ENCODE measurements at places on chromosomes 13 and 19. TPM values are rescaled to one million over a fixed set of nuclear protein-coding genes. Genes with fewer than 3 reads are reported as not detected.

CEBPG gene
- polyA plus RNA-seq, result 23.7 TPM

CRX gene
- not detected for polyA plus RNA-seq

MUC16 gene
- 0.16 TPM for polyA plus RNA-seq

FAM187B gene
- not detected for polyA plus RNA-seq

AP1M2 gene
- polyA plus RNA-seq, result 53.9 TPM

SSC5D gene
- 1.9 TPM for polyA plus RNA-seq

GRK1 gene
- 0.11 TPM for polyA plus RNA-seq

SPACA4 gene
- polyA plus RNA-seq, result 0.26 TPM

SLC25A15 gene
- polyA plus RNA-seq, result 18.1 TPM

GPC5 gene
- polyA plus RNA-seq, result 3.1 TPM

FAM216B gene
- polyA plus RNA-seq, result 0.05 TPM

MBD3L2 gene
- polyA plus RNA-seq, result not detected

LGALS4 gene
- polyA plus RNA-seq, result 1.1 TPM

- no peak for DNase-seq
Measured at GRCh38 chr13:52399708-52400107, 6.3 kb downstream of the THSD1 start.

GRCh38 chr13:28750187-28751045, 31.6 kb upstream of the SLC46A3 start:
- no peak for DNase-seq

DNA sequence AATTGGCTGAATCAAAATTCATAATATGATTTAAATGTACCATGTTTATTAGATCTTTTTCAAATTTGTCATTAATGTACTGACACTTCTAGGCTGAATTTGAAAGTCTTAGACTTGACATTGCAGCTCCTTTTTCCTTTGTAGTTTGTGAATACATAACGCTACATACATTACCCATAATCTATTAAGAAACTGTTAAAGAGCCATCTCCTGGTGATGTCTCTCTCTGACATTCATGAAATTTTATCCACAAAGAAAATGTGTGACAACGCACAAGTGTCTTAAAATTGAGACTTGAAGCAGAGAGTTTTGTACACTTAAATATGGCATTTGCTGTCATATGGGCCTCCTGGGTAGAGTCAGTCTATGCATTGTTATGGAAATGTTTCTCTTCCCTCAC, 320.2 kb upstream of the ARGLU1 start:
- DNase-seq, result no peak

DNA sequence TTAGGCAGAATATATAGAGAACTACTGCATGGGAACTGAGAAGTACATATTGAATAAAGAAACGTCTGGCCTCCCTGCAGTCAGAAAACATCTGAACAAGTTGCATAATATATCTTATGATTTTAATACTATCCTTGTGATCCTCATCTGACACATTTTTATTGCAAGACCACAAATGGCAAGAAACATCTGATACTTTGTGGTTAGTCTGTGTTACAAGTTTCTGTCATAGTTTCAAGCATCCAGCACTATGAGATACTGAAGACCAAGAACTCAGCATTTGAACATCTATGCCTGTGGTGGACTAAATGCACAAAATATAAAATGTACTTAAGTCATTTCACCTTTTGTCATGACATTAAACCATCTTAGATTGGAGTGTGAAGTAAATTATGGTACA, 1175.8 kb upstream of the MIR17HG start:
- no peak for DNase-seq

DNA sequence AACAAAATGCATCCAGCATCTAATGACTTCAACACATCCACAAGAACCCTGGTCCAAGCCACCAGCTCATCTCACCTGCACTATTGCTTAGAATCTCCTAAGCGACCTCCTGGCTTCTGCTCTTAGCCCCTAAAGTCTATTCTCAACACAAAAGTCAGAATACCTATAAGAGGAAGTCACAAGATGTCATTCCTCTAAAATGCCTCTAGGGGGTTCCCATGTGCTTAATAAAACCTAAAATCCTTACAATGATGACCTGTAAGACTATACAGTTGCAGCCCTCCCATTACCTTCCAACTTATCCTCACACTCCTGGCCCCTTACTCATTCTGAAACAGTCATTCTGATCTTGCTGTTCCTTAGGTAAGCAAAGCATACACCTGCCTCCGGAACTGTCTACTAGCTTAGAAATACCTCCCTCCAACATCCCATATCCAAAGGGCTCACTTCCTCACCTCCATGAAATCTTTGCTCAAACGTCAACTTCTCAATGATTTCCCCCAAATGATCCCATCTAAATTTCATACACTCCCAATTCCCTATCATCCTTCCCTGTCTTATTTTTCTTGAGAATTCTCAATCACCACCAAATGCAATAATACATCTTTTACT, 10.0 kb downstream of the ATP7B start:
- DNase-seq, result no peak

DNA sequence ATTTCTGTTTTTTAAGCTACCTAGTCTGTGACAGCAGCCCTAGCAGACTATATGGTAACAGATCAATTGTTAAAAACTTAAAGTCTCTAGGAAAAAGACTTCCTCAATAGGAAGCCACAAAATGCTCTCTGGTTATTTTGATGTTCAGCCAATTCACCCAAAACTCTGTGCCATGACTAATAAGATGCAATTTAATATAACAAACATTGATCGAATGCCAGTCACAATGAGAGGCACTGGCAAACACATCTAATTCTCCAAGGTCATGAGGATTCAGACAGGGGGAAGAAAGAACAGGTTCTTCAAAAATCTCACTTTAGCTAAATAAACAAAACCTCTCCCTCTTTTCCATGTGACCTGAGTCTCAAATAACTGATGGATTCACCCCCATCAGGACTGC, 107.5 kb downstream of the SUCLA2 start:
- DNase-seq, result no peak

- no peak for DNase-seq
Measured at GRCh38 chr19:45489216-45489855, 7.5 kb downstream of the RTN2 start.

GRCh38 chr13:52194184-52194868, 34.9 kb upstream of the NEK3 start:
- peak; percentile 75 for DNase-seq

- DNase-seq, result no peak
Measured at GRCh38 chr13:48977973-48978372, 2.3 kb downstream of the FNDC3A start.

DNA sequence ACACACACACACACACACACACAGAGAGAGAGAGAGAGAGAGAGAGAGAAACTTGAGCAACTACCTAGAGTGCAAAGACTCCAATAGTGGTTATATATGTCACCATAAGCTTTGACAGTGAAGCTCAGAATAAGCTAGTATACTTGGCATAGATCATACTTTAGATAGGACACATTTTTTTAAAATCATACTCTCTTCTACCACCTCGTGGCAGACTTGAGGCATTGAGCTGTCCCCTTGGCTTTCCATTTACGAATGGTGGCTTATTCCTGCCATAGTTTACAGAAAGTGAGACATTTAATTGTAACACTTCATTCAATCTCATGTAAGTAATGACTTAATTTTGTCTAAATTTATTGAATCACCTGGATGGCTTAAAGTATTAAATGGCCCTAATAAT, 108.2 kb downstream of the EDNRB start:
- DNase-seq, result no peak

DNA sequence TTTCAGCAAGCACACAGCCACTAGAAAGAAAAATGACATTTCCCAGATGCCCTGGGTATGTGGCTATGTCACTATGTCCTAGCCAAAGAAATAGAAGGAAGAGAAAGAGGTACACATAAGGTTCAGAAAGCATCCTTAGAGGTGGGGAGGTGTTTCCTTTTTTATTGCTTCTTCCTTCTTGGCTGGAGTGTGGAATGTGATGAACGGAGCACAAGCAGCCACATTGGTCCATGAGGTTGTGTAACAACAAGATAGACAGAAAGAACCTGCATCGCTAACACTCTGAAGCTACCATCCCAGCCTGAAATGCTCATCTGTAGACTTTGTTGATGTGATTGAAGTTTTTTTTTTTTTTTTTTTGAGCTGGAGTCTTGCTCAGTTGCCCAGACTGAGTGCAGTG, 6.7 kb downstream of the SLC25A23 start:
- DNase-seq, result no peak

- no peak for DNase-seq
Measured at GRCh38 chr13:39602277-39602613, 748 bp downstream of the LHFPL6 start.

DNA sequence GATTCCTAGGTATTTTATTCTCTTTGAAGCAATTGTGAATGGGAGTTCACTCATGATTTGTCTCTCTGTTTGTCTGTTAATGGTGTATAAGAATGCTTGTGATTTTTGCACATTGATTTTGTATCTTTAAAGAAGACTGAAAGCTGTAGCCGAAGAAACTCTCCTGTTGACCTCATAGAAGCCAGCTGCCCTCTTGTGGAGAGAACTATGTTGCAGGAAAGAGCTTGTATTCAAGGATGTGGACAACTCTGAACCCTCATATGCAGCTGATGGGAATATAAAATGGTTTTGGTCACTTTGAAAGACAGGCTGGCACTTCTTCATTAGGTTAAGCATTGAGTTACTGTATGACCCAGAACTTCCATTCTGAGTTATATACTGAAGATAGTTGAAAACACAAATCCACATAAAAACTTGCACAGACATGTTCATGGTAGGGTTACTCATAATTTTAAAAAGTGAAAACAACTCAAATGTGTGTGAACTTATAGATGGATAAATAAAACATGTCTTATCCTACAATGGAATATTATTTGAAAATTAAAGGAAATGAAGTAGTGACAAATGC, 65.8 kb upstream of the SLITRK6 start:
- no peak for DNase-seq

- peak; percentile 17 for DNase-seq
Measured at GRCh38 chr13:49995625-49996101, 1.2 kb upstream of the TRIM13 start.

- DNase-seq, result no peak
Measured at GRCh38 chr13:110798081-110798994, 84.8 kb downstream of the ING1 start.

- no peak for DNase-seq
Measured at GRCh38 chr13:74136084-74136658, 2.0 kb upstream of the KLF12 start.

DNA sequence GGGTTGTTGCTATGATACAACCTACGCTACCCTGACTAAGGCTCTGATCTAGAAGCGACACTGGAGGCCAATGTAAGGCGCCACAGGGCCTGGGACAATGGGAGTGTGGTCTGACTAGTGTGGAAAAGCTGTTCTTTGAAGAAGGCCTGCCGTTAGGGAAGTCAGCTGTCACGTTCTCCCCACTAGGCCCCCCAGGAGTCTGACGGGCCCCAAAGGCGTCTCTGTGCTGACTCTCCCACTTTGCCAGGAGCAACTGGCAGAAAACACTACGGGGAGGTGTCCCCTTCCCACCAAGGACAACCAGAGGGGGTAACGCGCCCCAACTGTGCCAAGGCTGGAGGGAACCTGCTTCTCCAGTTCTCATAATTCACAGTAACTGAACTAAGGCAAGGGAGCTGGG, 25.3 kb upstream of the EIF3G start:
- DNase-seq, result no peak

- no peak for DNase-seq
Measured at GRCh38 chr13:113809934-113810333, 50.9 kb downstream of the TMEM255B start.

GRCh38 chr13:49308097-49308875, 60.6 kb downstream of the CDADC1 start:
- peak; percentile 24 for DNase-seq

DNA sequence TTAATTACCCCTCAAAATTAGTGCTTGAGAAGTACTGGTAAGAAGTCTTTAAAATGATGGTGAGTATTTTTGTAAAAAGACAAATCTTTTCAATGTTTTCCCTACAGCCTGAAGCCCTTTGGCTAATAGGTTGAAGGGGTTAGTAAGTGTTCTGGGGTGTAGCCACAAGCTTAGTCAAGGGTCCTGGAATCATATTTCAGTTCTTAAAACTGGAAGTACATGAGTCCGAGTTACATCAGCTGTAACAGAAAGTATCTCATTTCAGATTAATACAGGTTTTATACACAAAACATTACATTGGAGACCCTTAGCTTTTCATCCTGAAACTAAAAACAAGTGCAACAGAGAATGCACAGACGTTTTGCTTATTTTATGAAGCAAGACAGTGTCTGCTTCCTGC, 52.7 kb upstream of the TEX29 start:
- no peak for DNase-seq

DNA sequence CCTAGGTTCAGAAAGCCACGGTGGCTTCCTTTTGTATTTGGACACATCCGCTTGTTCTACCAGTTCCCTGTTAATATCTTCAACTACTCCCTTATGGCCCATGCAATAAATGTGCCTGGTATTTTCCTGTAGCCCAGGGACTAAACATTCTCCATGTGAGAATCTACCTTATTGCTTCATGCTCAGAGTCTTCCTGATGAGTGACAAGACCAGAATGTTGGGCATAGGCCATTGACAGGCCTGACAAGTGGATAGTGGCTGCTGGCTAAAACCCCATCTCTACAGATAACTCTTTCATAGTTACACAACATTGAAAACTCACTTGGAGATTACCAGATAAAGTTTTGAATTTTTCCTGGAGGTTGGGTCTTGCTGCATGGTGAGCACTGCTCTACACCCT, 449.9 kb downstream of the HS6ST3 start:
- DNase-seq, result no peak

DNA sequence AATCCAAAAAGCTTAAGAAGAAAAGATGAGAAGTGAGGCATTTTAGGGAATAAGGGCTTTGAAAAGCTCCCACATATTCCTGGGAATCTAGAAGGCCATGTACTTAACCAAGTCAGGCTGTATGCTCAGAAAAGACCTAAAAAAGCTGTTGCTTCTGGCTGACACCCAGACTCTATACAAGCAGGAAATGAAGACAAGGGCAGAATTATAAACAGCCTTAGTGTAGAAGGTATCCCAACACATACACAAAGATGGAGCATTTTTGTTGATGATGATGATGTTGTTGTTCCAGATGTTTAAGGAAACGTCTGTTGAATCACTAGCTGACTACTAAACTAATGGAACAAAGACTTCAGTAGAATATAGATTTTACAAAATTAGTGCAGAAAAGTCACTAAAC, 26.1 kb upstream of the N4BP2L1 start:
- no peak for DNase-seq

DNA sequence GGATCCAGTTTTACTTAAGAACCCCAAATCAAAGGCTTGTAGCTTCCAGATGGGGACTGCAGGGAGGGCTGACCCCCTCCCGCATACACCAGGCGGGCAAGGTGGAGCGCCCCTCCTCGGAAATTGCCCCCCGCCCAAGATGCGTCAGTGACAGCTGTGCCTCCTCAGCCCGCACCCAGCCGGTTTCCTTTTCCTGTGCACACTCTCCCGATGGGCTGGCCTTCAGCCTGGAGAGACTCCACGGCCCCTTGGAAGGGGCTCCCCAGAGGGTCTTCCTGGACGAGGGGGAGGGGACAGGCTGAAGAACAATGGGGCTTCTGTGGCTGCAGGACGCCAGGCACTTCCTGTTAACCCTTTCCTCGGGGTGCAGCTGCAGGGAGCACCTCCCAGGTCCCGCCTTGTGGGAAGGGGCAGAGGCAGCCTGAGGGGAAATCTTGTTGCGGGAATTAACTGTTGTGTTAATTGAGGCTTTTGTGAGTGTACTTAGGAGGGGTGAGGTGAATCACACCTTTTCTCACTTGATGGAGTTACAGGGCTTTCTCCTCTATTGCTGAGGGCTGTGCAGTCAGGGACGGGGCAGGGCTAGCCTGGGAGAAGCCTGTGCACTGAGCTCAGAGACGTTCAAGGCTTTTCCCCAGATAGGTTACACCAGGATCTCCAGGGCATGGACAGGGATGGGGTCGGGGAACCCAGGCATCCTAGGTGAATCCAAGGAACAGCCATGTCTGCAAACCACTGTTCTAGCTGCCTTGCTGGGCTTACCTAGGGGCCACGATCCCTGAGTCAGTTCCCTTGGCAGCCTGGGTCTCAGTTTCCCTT, 14.3 kb downstream of the IER2 start:
- peak; percentile 87 for DNase-seq

- DNase-seq, result no peak
Measured at GRCh38 chr13:59691501-59692066, 472.1 kb downstream of the DIAPH3 start.

Measured in left renal cortex interstitium (tissue), 4 donors.